H9 (cell line): ENCODE measurements at places on chromosomes 5 and 9. TPM values are rescaled to one million over a fixed set of nuclear protein-coding genes. Genes with fewer than 3 reads are reported as not detected.

DNA sequence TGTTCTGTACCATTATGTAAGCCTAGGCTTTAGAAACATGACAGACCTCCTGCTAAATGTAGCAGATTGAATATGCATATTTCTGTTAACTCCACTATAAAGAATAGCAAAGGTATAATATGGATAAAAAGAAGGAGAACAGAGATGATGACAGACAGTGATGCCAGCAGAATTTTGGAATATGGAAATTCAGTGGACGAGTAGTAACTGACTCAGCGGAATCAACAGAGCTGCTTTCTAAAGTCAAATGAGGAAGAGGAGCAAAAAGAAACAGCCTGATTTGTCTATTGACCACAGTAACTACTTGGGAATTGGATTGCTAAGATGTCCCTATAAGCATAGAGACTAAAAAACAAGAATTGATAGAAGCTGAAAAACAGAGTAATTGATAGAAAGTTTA is 8.0 kb downstream of the GPR21 start:
- peaks cover 18% of the 10 kb centered on the region for H3K36me3 ChIP-seq
- H3K4me3 ChIP-seq, result no peak overlapping the region
- no peak for DNase-seq
- H3K27me3 ChIP-seq, result no peaks in the 10 kb centered on the region

DNA sequence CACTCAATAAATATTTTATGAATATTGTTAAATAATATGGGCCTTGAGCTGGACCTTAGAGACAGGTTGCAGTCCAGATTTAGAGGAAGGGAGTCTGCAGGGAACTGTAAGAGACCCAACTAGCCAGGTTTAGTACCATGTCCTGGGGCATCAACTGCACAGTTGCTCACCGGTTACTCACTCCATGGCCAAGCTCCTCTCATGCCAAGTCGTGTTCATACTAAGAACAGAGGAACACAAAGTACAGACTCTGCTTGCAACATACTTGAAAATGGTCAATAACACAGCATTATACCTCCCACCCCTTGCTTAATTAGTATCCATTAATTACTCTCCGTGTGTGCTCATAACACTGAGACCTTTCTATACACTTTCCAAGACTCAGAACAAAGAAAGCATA is 317.6 kb upstream of the PIK3R1 start:
- 0 out of 2 replicates have a peak, but pooled peaks cover 3% of the 10 kb centered on the region for H3K36me3 ChIP-seq
- H3K27me3 ChIP-seq, result no peaks in the 10 kb centered on the region
- no peak overlapping the region for H3K27ac ChIP-seq

GRCh38 chr5:61768692-61769281 is 436.7 kb downstream of the ZSWIM6 start:
- H3K4me1 ChIP-seq, result no peaks in the 10 kb centered on the region
- DNase-seq, result peak; percentile 87
- no peak overlapping the region for H3K4me3 ChIP-seq
- H3K27ac ChIP-seq, result no peak overlapping the region
- no peaks in the 10 kb centered on the region for H3K27me3 ChIP-seq

DNA sequence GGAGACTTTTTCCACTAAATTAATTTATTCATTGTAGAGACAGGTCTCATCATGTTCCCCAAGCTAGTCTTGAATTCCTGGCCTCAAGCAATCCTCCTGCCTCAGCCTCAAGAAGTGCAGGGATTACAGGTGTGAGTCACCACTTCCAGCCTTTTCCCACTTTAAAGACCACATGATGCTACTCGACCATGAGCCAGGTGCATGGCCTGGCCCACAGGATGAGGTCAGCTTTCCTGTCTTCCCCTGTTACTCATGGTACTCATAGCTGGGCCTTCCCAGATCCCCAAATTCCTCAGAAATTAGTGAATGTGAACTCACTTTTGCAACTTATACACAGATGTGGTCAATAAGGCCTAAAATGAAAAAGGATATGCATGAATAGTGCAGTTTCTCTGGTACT is 395.9 kb downstream of the SEMA5A start:
- H3K4me3 ChIP-seq, result no peak overlapping the region
- no peak for DNase-seq
- no peaks in the 10 kb centered on the region for H3K27me3 ChIP-seq
- H3K36me3 ChIP-seq, result peaks cover 1% of the 10 kb centered on the region
- no peak overlapping the region for H3K27ac ChIP-seq

- H3K4me1 ChIP-seq, result no peaks in the 10 kb centered on the region
- peaks cover 37% of the 10 kb centered on the region for H3K36me3 ChIP-seq
- no peak overlapping the region for H3K4me3 ChIP-seq
- H3K27ac ChIP-seq, result no peak overlapping the region
- no peaks in the 10 kb centered on the region for H3K27me3 ChIP-seq
Observed at GRCh38 chr9:130111786-130112537, 58.3 kb downstream of the GPR107 start.

- no peak overlapping the region for H3K27ac ChIP-seq
- H3K4me3 ChIP-seq, result no peak overlapping the region
- DNase-seq, result no peak
- H3K27me3 ChIP-seq, result no peaks in the 10 kb centered on the region
- no peaks in the 10 kb centered on the region for H3K36me3 ChIP-seq
Observed at GRCh38 chr9:133882849-133883755, 109.0 kb downstream of the VAV2 start.

GRCh38 chr9:31683116-31683515 is 701.3 kb upstream of the ACO1 start:
- DNase-seq, result no peak
- no peaks in the 10 kb centered on the region for H3K27me3 ChIP-seq
- no peak overlapping the region for H3K4me3 ChIP-seq
- 0 out of 2 replicates have a peak, but pooled peaks cover 2% of the 10 kb centered on the region for H3K36me3 ChIP-seq
- no peaks in the 10 kb centered on the region for H3K4me1 ChIP-seq
- H3K27ac ChIP-seq, result no peak overlapping the region

- no peak overlapping the region for H3K27ac ChIP-seq
- peak overlapping the region; percentile 82 for H3K4me3 ChIP-seq
- H3K36me3 ChIP-seq, result no peaks in the 10 kb centered on the region
- H3K4me1 ChIP-seq, result peaks cover 10% of the 10 kb centered on the region; the same call in 1 of the 2 replicates
- H3K27me3 ChIP-seq, result no peaks in the 10 kb centered on the region
Observed at GRCh38 chr9:4742246-4742645, 1.2 kb upstream of the AK3 start.

DNA sequence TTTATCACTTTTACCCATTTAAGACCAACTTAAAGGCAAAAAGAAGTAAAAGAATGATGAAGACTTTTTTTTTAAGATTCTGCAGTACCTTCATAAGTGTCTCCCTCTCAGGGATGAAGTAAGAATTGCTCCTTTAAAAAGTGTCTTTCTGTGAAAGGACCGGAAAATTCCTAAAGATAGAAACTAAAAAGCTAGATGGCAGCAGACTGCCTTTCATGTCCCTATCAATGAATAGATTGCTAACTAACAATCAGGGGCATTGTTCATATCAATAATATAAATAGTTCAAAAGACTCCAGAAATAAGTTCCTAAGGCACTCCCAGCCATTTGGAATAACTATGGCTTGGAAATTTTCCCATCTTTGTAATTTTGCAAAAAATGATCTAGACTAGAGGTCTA is 558.0 kb downstream of the PDE4D start:
- no peaks in the 10 kb centered on the region for H3K36me3 ChIP-seq
- no peaks in the 10 kb centered on the region for H3K4me1 ChIP-seq
- no peaks in the 10 kb centered on the region for H3K27me3 ChIP-seq
- DNase-seq, result no peak
- H3K4me3 ChIP-seq, result no peak overlapping the region

- H3K36me3 ChIP-seq, result no peaks in the 10 kb centered on the region
- no peak overlapping the region for H3K27ac ChIP-seq
- H3K27me3 ChIP-seq, result no peaks in the 10 kb centered on the region
- no peaks in the 10 kb centered on the region for H3K4me1 ChIP-seq
- DNase-seq, result no peak
Observed at GRCh38 chr9:87071473-87071872, 124.2 kb upstream of the GAS1 start.

Gene PCDHA5
- total RNA-seq, result 0.33 and 0.39 TPM in 2 replicates

Gene HEMGN
- total RNA-seq, result not detected in 2 replicates

Gene ISL1
- total RNA-seq, result 0.13 TPM in 1 of 2 replicates, not detected in the other

Gene SYK
- 7.9 and 8.0 TPM in 2 replicates for total RNA-seq

Gene SCGB3A1
- total RNA-seq, result not detected in 2 replicates
